Caki2 (cell line): ENCODE measurements at places on chromosomes 12 and 14. TPM values are rescaled to one million over a fixed set of nuclear protein-coding genes. Genes with fewer than 3 reads are reported as not detected.
A peak's percentile ranks its signal among the peaks of the same experiment; 100 is the strongest.

KLRD1 gene
- total RNA-seq: not detected in 2 replicates

- no peak for DNase-seq
These were observed 235 bp downstream of the RAB2B start for GRCh38 chr14:21476523-21476924.

DNA sequence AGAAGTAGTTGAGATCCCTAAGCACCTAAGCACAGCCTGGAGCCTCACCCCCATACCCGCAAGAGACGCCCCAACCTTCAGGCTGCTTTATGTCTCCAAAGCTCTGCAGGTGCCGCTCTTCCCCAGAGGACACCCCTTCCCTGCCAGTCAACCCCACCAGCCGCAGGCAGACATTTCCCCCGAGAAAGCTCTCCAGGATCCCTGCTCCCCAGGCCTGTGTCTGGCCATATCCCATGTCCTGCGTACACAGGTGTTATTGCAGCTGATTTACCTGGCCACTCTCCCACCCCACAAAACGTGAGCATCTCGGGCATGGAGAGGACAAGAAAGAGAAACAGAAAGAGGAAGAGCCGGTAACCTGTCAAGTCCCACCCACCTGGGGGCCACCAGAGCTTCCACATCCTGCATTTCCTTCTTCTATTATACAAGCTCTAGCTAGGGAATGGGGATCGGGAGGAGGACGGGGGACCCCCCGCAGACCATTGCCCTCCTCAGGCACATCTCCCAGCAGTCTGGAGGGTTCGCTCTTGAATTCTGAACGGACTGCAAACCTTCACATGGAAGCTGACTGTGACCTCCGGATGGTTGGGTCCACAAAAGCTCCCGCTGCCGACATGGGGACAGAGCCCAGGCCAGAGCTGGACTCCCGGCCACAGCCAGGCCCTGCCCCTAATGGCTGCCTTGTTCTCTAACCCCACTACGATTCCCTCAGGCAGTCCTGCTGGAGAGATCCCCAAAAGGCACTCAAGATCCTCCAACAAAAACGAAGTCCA, 17.6 kb downstream of the CCDC88C start:
- DNase-seq: no peak

GRCh38 chr12:92064422-92064821, 81.2 kb downstream of the BTG1 start:
- no peak for DNase-seq

DNA sequence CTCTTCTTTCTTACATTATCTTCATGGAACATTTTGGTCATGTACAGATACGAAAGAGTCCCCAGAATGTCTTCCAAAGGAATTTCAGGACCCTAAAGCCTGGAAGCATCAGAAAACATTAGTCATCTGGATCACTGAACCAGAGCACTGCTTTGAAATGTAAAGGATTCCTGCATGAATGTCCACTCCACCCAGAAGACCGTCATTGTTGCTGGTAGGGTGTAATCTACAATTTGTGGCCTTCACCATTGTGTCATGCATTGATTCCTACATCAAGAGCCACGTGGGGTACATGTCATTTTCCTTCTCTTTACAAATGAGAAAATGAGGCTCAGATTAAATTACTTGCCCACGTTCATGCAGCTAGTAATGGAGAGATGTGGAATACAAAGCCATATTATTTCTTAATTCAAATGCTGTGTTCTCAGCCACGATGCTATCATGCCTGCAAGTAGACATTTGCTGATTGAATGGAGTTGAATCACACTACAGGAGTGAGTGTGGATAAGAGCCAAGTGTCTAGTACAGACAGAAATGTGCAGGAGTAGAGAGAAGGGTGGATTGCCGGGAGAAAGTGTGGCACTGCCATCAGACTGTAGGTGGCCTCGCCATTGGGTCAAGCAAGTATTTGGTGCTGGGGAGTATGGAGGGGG, 231.2 kb downstream of the C12orf75 start:
- peak; percentile 21 for DNase-seq

- no peak for DNase-seq
These were observed 950.9 kb downstream of the DIO2 start for GRCh38 chr14:79260406-79260805.

DNA sequence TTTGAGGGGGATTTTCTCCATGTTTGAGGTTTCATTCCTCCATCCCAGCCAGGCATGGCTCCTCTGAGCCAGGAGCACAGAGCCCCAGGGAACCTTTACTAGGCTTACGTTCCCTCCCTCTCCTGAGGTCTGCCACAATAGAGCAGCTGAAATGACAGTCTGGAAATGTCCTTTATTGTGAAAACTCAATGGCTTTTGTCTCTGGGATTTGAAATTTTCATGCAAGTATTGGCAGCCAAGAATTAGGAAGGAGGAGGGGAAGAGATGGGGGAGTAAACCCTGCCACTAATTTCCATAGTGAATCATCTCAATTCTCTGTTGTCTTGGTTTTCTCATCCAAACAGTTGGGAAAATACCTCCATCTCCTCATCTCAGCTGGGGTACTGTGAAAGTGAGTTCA, 2.6 kb upstream of the PLEKHG3 start:
- no peak for DNase-seq

DNA sequence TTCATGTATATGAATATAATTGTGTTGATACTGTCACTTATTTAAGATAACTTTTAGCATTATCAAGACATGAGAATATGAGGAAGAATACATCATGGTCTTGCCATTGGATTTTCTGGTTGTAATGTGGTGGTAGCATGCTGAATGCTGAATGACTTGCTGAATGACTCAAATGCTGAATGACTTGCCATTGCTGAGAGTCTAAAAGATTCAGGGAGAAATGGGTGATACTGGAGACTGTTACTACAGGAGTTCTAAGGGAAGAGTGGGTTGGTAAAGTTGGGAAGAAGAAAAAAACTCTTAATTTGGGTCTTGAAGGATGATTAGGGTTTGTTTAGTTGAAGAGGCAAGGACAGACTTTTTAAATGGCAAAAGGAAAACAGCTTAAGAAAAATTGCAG, 72.1 kb upstream of the MANSC4 start:
- no peak for DNase-seq

- DNase-seq: no peak
These were observed 146.9 kb downstream of the PRKCH start for GRCh38 chr14:61468063-61468825.

GRCh38 chr12:70290116-70290515, 46.9 kb downstream of the CNOT2 start:
- DNase-seq: no peak
